ENCODE measurements at places on chromosomes 7 and 10.

DNA sequence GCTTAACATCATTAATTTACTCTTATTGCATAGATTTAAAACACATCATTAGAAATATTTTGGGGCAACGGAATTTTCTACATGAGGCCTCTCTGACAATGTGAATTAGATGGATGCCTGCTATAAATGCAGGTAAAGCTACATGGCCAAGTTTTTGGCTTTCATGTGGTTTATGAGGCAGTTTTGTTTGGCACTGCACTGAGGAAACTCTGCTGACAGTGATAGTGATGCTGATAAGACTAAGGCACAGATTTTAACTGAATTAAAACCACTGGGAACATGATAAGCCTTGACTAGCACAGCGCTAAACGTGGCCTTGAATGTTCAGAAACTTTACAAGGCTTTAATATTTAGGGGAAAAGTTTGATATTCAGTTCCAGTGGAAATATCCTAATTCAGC lies 114.3 kb upstream of the NOBOX start:
- DNase-seq = no peak

- DNase-seq = no peak
Measured at GRCh38 chr7:22269963-22270362, 87.0 kb downstream of the RAPGEF5 start.

DNA sequence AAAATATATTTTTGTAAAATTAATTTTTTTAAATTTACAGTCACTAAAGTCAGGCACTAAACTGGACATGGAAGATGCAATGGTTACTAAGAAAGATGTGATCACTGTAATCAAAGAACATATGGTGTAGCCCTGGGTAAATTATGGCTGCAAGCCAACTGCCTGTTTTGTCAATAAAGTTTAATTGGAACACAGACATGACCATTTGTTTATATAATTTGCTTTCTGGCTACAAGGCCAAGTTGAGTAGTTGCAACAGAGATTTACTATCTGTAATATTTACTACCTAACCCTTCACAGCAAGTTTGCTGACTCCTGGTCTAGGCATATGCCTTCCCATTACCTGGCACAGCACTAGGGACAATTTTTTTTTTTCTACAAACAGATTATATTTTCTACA lies 448.9 kb downstream of the ADRA2A start:
- DNase-seq = no peak

DNA sequence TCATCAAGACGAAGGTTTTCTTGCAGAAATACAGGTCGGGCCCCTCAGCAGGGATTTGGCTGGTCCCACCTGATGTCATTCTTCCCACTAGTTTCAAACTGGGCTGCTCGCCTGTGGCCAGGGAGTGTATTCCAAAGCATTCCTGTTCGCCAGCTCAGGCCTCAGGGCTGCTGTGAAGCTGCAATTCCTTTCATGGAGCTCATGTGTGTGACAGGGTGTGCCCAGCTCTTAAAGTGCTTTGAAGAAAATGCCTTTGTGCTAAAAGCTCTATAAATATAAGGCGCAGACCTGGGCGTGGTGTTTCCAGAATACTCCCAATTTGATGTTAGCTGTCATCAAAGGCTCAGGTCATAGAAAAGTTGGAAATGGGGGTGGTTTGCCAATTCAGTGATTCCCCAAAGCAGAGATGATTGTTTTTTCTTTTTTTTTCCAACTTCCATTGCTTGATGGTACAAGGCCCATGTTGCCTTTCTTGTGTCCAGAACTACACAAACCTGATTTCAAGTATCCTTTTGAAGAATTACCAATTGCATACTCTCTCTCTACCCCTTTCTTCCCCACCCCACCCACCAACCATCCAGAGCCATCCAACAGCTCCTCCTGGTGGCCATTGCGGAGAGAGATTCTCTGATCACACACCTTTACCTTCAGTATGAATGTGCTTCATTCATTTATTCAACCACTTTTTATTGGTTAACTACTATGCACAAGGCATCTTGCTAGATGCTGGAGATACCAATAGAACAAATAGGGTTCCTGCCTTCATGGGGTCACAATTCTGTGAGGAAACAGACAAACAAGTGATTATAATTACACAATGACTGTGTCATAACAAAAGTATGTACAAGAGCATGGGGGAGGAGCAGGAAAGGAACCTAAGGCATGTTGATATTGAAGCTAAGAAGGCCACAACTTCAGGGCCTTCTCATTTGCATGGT lies 297.3 kb upstream of the LYZL1 start:
- peak; percentile 19 for DNase-seq

- no peak for DNase-seq
Measured at GRCh38 chr7:71264005-71264404, 132.1 kb downstream of the GALNT17 start.

DNA sequence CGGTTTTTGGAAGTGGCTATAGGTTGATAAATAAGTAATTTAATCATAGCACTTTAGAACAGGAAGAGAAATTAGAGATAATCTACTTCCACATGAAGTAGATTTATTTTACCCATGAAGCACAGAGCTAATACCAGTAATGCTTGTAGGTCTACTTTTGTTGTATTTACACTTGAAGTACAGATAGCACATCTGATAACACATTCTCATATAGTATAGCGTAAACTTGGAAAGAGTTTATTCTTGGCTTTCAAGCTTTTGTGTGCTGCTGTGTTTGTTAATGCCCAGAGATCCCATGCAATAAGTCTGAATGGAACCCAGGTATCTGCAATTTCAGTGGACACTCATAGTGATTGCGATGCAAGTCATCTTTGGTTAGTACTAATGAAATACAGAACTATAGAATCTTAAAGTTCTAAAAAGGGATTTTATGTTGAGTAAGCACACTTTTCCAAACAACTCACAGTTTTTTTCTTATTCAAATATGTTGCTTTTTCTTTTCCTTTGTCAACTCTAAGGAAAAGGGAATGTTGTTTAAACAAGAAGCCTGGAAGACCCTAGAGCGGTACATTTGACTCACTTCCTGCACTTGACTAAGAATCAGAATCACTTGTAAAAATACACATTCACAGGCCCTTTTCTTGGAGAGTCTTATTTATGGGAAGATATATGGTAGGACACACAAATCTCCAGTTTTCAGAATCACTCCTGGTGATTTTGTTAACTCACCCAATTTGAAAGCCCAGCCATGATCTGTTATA lies 105.8 kb downstream of the GNAI1 start:
- no peak for DNase-seq

- DNase-seq = no peak
Measured at GRCh38 chr10:84681781-84682180, 353.4 kb downstream of the CCSER2 start.

DNA sequence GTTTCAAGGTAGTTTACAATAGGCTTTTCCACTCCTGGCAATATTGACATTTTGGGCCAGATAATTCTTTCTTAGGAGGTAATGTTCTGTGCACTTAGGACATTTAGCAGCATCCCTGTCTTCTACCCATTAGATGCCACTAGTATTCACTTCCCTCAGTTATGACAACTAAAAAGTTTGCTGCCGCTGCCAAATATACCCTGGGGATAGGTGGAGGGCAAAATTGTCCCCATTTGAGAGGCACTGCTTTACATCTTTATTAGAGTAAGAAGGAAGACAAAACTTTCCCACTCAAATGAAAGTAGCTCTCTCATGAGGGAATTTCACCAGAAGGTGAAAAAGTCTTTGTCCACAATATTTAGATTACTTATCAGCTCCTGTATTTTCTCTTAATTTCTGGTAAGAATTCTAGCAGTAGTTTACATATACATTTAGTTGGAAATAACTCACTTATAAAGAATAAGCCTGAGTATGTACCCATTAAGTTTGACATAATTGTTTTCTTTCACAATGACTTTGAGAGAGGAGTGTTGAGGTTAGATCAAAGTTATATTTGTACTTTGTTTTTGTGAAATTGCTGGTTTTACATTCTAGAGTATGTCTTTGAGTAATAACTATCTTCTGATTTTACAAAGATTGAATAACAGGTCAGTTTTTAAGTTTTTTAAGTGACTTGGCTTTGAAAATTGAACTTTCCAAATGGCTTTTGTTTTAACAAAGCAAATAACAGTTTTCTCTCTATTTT lies 46.0 kb downstream of the HELLS start:
- no peak for DNase-seq

Measured in stimulated activated CD4-positive, alpha-beta T cell treated with anti-CD3 and anti-CD28 coated beads, Interleukin-1b, Interleukin-23, amount 100 ng/mL, for 1 hour (primary cell).